ENCODE measurements at places on chromosomes 13 and 19. TPM values are rescaled to one million over a fixed set of nuclear protein-coding genes. Genes with fewer than 3 reads are reported as not detected.
A peak's percentile ranks its signal among the peaks of the same experiment; 100 is the strongest.

- DNase-seq: no peak
These were observed 221.0 kb downstream of the EFNB2 start for GRCh38 chr13:106314417-106314816.

DNA sequence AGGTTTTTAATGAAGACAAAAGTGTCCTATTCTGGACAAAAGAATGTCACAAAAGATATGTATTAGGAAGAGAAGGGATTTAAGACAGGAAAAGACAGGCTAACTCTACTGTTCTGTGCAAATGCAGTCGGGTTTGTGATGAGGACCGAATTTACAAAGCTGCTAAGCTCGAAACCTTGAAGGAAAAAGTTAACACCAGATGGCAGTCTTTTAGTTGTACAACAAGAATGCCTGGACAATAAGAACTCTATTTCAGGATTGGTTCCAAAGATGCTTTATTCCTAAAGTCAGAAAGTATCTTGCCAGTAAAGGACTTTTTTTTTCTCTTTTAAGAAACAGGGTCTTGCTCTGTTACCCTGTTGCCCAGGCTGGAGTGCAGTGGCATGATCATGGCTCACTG, 51.1 kb downstream of the HS6ST3 start:
- no peak for DNase-seq

GRCh38 chr13:22979952-22980351, 200.8 kb upstream of the SGCG start:
- no peak for DNase-seq

DNA sequence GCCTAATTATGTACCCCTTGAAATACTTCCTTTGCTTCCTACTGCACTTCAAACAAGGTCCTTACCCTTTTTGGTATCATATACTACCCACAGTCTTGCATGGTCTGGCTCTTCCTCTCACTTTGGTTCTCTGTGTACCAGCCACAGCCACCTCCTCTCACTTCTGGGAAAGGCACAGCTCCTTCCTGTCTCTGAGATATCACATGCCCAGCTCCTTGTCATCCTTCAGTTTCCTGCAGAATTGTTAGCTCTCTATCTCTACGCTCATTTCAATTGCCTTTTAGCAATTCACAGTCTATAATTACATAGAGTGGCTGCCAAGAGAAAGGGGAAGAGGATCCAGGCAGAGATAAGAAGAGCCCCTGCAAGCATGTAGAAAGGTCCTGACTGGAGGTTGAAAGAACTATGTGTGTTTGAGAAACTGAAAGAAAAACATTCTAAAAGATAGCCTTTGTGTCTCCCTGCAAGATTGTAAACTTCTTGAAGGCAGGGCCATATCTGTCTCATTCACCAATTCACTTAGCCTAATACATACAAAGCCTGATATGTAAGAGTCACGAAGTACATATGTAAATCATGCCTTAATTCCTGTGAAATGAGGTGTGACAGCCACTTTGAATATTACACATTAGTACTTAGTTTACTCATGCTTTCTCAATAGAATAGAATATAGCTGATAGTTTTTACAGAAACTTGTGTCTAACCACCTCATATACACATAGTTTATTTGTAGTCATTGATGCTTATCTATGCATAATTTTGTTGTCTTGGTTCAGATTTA, 933.1 kb downstream of the DIAPH3 start:
- peak; percentile 2 for DNase-seq

GRCh38 chr19:38836159-38836982, 4.8 kb upstream of the ECH1 start:
- DNase-seq: no peak

DNA sequence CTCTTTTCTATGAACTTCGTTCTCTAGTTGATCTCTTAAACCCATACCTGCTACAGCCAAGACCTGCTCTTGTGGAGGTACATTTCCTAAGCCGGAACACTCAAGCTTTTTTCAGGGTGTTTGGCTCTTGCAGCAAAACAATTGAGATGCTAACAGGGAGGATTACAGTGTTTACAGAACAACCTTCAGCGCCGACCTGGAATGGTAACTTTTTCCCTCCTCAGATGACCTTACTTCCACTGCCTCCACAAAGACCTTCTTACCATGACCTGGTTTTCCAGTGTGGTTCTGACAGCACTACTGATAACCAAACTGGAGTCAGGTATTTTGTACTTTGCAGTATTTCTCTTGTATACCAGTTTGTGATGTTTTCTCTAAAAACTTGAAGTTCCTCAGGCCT, 506 bp downstream of the KCNRG start:
- no peak for DNase-seq

DNA sequence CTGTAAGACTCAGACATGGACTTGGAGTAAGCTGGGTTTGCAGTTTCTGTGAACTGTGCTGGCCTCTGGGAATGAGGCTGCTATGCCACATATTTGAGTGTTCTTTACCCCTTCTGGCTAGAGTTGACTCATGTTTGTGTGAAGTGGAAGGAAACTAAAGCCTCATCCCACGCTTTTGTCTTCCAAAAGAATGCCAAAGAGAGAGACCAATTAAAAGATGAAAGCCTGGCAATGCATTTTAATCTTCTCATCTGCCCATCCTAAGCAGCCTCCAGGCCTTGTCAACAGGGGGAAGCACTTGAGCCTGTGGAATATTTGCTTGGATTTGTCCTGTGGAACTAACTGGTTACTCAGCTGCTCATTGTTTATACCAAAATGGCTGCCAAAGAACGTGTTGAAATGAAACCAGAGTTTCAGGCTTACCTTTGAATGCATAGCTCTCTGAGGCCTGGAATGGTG, 49.1 kb downstream of the LMO7 start:
- peak; percentile 4 for DNase-seq

GRCh38 chr19:4294389-4294788, 7.8 kb downstream of the TMIGD2 start:
- DNase-seq: no peak

GRCh38 chr19:5191091-5191490, 149.5 kb downstream of the PTPRS start:
- no peak for DNase-seq

- no peak for DNase-seq
These were observed 47.5 kb downstream of the ZNF536 start for GRCh38 chr19:30419568-30420180.

- no peak for DNase-seq
These were observed 4.9 kb downstream of the AP1M1 start for GRCh38 chr19:16202320-16203255.

- peak; percentile 77 for DNase-seq
These were observed 339.0 kb downstream of the RFC3 start for GRCh38 chr13:34156841-34157365.

DNA sequence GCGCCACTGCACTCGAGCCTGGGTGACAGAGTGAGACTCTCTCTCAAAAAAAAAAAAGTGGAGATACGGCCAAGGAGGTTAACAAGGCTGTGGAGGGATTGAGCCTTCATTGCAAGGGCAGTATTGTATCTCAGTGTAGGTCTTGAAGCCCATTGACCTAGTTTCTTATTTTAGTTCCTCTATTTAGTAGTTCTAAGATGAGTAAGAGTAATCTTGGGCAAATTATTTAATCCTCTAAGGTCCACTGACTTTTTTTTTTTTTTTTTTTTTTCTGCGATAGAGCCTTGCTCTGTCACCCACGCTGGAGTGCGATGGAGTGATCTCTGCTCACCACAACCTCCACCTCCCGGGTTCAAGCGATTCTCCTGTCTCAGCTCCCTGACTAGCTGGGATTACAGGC, 14.3 kb upstream of the ILF3 start:
- DNase-seq: no peak

DNA sequence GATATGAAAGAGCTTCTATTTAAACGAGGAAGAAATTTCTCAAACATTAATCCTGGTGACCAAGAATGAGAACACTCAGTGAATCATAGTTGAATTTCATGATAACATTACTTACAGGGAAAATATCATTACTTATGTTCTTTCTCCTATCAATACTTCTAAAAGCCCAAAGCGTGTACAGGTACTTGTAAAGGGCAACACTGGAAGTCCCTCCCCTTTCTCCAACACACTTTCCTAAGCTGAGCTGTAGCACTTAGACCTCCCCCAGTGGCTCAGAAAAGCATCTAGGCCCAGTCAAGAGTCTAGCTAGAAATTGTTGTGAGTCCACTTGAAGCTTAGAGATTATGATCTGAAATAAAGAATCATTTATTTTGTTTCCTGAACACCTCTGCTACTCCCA, 150.7 kb downstream of the ABCC4 start:
- no peak for DNase-seq

DNA sequence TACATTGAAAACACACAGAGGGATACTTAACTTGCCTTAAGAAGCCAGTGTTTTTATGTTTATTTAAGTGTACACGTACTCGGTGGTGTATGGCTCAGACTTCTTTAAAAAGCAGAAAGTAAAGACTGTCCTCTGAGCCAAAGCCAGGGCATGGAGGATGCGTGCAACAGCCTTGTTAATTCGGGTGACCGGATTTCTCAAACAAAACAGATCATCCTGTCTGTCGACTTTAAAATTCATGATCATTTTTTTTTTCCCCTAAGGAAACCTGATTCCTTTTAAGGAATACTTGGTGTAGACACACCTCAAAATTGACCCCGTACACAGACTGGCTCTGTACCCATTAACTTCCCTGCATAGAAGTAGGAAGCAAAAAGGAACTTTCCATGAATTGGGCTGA, 124.7 kb upstream of the RNF113B start:
- DNase-seq: no peak

- no peak for DNase-seq
These were observed 13.8 kb upstream of the GARIN5A start for GRCh38 chr19:50490411-50490811.

GRCh38 chr19:21092109-21092508, 10.1 kb downstream of the ZNF714 start:
- DNase-seq: no peak

DNA sequence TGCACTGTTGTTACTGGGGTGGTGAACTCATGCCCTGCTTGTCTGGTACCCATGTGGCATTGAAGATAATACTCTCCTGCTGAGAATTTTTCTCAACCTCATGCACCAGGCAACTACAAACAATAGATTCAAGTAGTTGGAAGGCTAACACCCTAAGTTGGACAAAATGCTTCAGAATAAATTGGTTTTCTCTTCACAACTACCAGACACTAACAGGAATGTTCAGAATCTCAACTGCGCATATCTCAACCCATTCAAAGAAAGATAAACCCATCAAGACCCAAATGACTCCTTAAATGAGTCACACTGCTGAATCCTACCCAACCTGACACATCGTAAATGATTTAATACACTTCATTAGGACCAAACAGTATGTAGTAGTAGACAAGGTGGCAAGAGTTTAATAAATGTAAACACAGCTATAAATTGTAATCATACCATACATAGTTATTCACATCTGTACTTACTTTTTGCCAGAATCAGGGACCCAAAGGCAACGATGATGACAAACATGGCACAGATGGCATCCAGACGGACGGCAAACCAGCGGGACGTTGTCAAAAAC, 227.4 kb downstream of the ABCC4 start:
- DNase-seq: no peak

DNA sequence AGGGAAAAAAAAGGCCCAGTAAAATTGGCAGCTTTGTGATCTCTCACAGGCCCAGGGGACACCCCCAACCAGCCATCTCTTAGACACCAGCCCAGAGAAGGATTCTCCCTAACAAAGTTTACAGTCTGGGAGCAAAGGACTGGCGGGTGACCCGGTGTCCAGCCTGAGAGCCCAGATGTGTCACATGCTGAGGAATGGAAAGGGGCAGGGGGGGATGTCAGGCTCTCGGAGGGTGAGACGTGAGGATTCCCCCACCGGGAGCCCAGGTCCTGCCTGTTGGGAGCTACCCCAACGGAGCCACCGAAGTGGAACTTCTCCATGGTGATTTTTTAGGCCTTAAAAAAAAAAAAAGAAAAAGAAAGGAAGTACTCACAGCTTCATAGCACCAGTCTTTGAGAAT, 4.8 kb upstream of the CTXN1 start:
- no peak for DNase-seq

- peak; percentile 59 for DNase-seq
These were observed 3.1 kb downstream of the FGF9 start for GRCh38 chr13:21673789-21674489.

GRCh38 chr19:31976775-31977536, 368.5 kb upstream of the ZNF507 start:
- DNase-seq: no peak

- no peak for DNase-seq
These were observed 21.9 kb downstream of the CCNE1 start for GRCh38 chr19:29833614-29834261.

DNA sequence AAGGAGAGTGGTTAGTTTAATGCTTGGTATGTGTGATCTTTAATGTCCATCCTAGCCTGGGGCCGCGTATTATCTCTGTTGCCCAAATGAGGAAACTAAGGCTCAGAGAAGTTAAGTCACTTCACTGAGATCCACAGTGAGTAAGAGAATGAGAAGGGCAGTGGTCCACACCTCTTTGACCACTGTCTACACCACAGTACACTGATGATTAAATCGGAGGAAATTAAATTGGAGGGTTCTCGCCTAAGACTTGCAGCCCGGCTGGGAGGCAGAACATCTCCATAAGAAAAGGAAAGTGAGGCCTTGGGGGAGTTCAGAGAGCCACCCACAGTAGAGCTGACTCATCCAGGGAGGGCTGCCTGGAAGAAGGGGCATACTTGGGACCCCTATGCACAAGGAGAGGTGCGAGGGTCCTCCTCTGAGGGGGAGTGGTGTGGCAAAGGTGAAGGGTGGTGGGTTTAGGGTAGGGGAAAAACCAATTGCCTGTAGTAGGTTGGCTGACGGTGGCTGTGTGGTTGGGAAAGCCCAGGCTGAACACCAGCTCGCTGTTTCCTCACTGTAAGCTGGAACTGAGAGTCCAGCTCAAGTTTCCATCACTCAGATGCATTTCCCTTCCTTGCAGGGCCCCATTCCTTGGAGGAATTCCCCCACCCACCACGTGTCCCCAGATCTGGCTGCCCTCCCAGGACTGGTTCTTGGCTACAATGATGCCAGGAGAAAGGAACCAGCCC, 15.0 kb upstream of the DHRS12 start:
- peak; percentile 72 for DNase-seq

- no peak for DNase-seq
These were observed 14.1 kb downstream of the CFD start for GRCh38 chr19:873561-874041.

The OR10H5 gene
- total RNA-seq: 0.04 TPM

The ANGPTL4 gene
- 27.8 TPM for total RNA-seq

The PSG6 gene
- not detected for total RNA-seq

The KBTBD6 gene
- total RNA-seq: 4.5 TPM

The SULT2A1 gene
- total RNA-seq: not detected

The PCDH9 gene
- 0.04 TPM for total RNA-seq

The PSG4 gene
- not detected for total RNA-seq

The TYROBP gene
- total RNA-seq: 1.5 TPM

The OR7G3 gene
- total RNA-seq: not detected

The TRPC4 gene
- total RNA-seq: not detected

All from activated CD8-positive, alpha-beta T cell treated with anti-CD3 and anti-CD28 coated beads for 36 hours (primary cell).